ENCODE measurements at places on chromosomes 6 and 20.

DNA sequence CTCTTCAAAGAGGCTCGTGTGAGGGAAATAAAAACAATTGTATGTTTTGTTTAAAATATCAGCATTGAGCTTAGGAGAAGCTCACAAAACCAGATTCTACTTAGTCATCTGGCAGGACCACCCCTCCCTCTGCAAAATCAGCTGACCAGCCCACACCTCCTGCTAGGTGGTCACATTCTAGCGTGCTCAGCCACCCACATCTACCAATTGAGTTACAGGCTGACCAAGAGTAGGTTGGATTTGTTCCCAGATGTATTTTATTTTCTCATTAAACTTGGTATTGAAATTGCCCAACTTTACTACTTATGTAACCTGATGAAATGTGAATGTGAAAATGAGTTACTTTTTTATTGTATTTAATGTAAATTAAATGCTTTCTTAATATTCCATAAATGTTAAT is 56.2 kb downstream of the SLC22A2 start:
- no peak for DNase-seq

DNA sequence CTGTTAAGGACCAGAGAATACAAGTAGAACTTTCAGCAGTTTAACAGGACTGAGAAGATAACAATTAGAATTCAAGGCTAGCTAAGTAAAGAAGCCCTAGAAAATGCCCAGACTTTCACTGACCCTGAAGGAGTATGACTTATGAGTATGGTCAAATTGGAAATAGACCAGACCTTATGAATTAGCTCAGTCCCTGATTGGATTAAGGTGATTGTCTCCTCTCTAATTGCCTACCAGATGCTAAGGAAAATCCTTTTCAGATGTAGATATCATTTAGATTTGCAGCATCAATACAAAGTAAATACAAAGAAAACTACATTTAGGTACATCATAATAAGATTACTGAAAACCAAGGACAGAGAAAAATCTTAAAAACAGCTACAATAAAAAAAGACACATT is 58.9 kb downstream of the CNR1 start:
- DNase-seq: no peak

GRCh38 chr6:14927398-14927797 is 318.5 kb upstream of the JARID2 start:
- DNase-seq: no peak

- no peak for DNase-seq
Observed at GRCh38 chr20:18001131-18001921, 32.5 kb downstream of the MGME1 start.

- DNase-seq: no peak
Observed at GRCh38 chr6:166365806-166366205, 16.9 kb downstream of the MPC1 start.

DNA sequence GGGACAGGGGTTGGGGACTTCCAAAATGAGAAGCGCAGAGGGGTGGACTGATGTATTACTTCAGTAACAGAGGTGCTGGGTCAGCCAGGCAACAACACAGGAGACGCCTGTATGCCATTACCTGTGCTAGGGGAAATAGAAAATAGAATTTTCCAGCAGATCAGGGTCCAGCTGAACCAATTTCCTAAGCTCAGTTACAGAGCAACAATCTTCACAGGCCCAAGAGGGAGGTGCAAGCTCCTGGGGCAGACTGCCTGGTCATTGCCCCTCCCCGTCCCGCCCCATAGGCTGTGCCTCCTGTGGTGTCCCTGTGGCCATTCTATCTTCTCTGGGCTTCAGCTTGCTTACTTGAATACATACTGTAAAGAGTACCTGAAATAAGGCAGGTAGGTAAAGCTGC is 3.7 kb downstream of the KCNK5 start:
- DNase-seq: no peak

GRCh38 chr6:67952121-67952520 is 683.0 kb upstream of the ADGRB3 start:
- no peak for DNase-seq

GRCh38 chr6:144657691-144658090 is 372.6 kb downstream of the UTRN start:
- no peak for DNase-seq

- no peak for DNase-seq
Observed at GRCh38 chr6:150741633-150742200, 123.8 kb upstream of the MTHFD1L start.

- DNase-seq: no peak
Observed at GRCh38 chr6:128483472-128484135, 36.8 kb downstream of the PTPRK start.

DNA sequence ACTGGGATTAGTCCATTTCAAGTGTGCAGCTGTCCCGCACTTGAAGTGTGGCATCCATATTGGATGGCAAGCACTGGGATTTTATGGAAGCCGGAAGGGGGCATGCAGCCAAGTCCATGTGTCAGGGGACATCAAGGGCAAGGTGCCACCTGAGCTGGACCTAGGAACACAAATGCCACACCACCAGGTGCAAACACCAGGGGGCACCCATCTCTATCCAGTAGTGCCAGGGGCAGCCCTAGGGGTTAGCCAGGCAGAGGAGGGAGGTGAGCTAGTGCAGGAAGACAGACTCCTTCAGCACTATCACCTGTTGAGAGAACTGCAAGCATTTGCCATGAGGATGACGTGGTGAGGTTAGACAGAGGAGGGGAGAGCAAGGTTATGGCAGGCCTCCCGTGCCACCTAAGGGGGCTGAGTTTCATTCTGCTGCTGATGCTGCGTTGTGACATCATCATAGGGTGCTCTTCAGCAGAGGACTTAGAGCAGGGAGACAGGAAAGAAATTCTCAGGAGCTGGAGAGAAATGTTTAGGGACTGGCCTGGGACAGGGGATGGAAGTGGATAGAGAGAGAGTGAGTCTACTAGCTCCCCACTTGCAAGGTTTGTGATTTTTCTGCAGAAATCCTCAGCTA is 192.6 kb upstream of the SLC24A3 start:
- DNase-seq: no peak

GRCh38 chr6:150201285-150201684 is 58.4 kb downstream of the PPP1R14C start:
- no peak for DNase-seq

- no peak for DNase-seq
Observed at GRCh38 chr6:16292942-16293341, 54.6 kb downstream of the GMPR start.

DNA sequence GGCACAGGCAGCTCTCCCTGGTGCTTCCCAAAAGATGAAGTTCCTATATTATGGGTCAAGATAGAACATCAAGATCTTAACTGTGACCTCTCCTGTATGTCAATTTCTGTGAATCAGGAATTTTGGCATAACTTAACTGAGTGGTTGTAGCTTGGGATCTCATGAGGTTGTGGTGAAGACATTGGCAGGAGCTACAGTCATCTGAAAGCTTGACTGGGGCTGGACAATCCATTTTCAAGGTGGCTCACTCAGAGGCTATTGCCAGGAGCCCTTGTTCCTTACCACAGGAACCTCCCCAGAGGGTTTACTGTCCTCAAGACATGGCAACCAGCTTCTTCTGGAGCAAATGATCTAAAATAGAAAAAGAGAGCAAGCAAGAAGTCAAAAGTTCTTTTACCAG is 252.2 kb downstream of the ADGB start:
- DNase-seq: no peak

DNA sequence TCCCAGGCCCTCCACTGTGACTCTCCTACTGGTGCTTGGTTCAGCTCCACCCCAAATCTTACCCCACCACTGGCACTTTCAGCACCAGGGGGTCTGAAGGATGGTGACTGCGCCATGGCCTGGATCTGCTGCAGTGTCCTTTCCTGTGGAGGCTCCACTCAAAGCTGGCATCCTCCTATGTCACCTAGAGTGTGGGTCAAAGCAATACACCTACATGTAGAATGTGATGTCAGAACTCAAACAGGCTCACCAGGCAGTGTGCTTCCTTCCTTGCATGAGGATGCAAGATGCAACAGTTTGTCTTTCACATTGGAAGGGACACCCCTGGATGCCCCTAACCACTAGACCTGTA is 32.8 kb upstream of the MICB start:
- no peak for DNase-seq

- DNase-seq: no peak
Observed at GRCh38 chr6:17035257-17036064, 66.4 kb upstream of the STMND1 start.

DNA sequence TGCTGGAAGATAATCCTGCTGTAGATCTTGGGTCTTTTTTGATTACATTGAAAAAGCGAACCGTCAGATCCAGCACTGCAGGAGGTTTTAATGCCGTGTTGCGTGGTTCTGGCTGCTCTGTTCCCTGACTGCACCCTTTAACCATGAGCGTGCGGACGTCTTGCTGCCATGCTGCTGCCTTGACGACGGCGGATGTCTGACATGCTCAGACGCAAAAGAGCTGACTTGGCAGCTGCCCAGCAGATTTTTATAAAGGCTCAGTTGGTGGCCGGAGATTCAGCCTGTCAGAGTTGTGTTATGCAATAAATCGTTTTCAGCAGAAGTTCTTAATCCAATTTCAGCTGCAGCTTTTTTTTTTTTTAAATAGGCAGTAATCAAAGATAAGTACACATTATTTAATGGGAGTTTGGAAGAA is 119.4 kb downstream of the JARID2 start:
- DNase-seq: no peak

DNA sequence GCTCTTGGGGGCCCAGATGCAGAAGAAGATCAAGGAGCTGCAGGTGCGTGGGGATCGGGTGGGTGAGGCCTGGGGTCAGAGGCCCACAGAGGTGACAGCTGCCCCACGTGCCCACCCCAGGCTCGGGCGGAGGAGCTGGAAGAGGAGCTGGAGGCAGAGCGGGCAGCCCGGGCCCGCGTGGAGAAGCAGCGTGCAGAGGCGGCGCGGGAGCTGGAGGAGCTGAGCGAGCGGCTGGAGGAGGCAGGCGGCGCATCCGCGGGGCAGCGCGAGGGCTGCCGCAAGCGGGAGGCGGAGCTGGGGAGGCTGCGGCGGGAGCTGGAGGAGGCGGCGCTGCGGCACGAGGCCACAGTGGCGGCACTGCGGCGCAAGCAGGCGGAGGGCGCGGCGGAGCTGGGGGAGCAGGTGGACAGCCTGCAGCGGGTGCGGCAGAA is 41.5 kb downstream of the MYH7B start:
- no peak for DNase-seq

- no peak for DNase-seq
Observed at GRCh38 chr6:12929678-12930077, 213.1 kb downstream of the PHACTR1 start.

- no peak for DNase-seq
Observed at GRCh38 chr20:48706116-48706656, 121.6 kb downstream of the PREX1 start.

Data from stimulated activated CD4-positive, alpha-beta T cell treated with anti-CD3 and anti-CD28 coated beads, Interleukin-15, amount 100 ng/mL, for 1 hour (primary cell).